Non-pigmented ciliary epithelial cell (primary cell): ENCODE measurements at places on chromosomes 1 and 21.

DNA sequence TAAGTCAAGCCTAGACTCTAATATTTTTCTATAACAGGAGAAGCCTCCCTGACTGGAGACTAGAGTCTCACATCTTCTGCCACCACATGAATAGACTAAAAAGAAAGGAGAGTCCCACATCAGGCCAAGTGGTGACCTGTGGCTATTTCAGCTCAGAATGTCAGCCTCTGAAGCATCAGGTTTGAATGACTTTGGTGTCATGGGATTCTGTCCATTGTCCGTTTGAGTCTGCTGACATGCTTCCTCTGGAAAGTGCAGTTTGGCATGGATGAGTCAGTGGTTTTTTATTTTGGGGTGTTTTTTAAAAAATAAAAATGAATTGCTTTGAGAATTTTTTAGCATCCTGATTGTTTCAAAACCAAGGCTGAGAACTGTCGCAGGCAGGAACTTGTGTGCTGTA lies 19.5 kb downstream of the DYRK3 start:
- no peak for DNase-seq

DNA sequence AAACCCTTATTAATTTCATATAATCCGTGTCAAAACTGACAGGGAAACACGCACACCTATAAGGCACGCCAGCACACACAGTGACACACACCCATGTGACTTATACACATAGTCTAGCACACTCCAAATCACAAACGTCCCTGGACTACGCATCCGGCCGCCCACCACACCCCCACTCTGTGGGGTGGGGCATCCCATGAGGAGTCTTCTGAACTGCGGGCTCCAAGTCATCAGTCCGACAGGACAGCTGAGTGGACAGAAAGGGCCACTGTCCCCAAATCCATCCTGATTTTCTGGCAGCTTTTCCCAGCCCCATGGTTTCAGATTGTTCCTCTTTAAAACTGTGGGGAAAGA lies 829 bp downstream of the PEA15 start:
- peak; percentile 14 for DNase-seq

- DNase-seq = no peak
These were observed 1.5 kb downstream of the PTGFRN start for GRCh38 chr1:116911188-116911553.

GRCh38 chr1:160367934-160368923 lies 1.4 kb downstream of the NHLH1 start:
- no peak for DNase-seq

GRCh38 chr1:27108588-27108987 lies 46.3 kb downstream of the SLC9A1 start:
- DNase-seq = no peak

- no peak for DNase-seq
These were observed 7.6 kb upstream of the AADACL4 start for GRCh38 chr1:12636098-12636950.

GRCh38 chr1:24386241-24386640 lies 27.3 kb downstream of the STPG1 start:
- no peak for DNase-seq

DNA sequence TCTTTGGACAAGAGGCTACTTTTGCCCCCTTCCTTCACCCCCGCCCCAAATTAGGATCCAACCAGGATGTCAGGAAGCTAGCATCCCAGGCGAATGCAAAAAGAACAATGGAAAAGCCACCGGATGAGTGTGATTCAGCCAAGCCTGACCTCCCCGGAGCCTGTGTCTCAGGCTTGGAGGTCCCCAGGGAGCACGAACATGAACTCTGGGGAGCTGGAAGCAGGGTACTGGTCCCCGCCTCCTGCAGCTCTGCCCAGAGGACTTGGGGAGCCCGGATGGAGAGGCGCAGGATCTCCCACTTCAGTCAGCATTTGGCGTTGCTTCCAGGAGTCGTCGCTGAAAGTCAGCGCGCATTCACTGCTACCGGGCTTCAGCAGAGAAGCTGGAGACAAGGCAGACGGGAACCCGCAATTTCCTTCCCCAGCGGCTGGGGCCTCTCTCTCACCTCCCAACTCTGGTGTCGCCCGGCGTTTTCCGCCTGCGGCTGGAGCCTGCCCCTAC lies 1.8 kb upstream of the TBX15 start:
- DNase-seq = no peak
